ENCODE measurements at places on chromosomes 2 and 18.

GRCh38 chr18:23578891-23579653 lies 7.2 kb downstream of the NPC1 start:
- DNase-seq = no peak

DNA sequence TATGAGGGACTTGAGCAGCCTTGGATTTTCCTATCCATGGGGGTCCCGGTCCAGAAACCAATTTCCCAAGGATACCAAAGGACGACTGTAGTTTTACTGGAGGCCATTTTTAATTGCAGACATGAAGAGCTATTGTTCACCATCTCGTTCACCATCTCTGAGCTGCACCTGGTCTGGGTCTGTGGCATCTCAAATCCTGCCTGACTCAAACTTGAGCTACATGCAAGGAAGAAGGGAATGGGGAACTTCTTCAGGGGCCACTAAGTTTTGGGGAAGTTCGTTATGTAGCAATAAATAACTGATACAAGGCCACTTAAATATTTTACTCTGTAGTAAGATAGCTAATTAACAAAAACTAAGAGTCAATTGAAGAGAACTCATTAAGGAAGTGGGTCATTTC lies 2.1 kb upstream of the SMCHD1 start:
- DNase-seq = no peak

DNA sequence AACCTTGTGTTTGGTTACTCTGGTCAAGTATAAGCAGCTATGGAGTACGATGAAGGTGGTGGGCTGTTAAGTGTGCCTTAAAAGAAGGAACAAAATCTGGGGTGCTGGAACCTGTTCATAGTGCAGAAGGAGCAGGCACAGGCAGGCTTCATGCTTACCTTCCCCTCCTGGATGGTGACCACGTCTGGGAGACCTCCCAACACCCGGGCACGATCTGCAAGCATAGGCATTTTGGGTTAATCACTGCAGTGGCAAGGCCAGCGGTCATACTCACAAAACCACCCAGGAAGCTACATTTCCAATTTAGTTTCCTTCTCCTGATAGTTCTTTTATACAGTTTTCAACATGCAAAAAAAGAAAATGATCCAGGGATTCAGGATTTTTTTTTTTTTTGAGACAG lies 58.7 kb upstream of the LPIN2 start:
- DNase-seq = no peak

GRCh38 chr2:138842341-138842740 lies 62.2 kb upstream of the NXPH2 start:
- DNase-seq = no peak

DNA sequence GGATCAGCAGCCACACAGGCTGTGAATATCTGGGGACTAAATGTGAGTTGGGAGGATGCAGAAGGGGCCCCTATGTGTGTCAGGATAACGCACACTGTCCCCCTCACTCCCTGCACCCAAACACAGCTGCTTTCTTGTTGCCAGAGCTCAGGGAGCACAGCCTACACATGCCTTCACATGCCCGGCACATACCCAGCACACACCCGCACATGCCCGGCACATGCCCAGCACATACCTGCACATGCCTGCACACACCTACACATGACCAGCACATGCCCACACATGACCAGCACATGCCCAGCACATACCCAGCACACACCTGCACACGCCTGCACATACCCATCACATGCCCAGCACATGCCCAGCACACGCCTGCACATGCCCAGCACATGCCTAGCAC lies 75.6 kb downstream of the TPO start:
- DNase-seq = peak; percentile 32

GRCh38 chr2:193267496-193268002 lies 1072.8 kb upstream of the TMEFF2 start:
- no peak for DNase-seq

- DNase-seq = no peak
These were observed 113.4 kb upstream of the PKDCC start for GRCh38 chr2:41934329-41934958.

GRCh38 chr2:12047761-12048160 lies 301.3 kb downstream of the LPIN1 start:
- DNase-seq = no peak

GRCh38 chr18:53665701-53666100 lies 558.8 kb downstream of the MBD2 start:
- DNase-seq = no peak

DNA sequence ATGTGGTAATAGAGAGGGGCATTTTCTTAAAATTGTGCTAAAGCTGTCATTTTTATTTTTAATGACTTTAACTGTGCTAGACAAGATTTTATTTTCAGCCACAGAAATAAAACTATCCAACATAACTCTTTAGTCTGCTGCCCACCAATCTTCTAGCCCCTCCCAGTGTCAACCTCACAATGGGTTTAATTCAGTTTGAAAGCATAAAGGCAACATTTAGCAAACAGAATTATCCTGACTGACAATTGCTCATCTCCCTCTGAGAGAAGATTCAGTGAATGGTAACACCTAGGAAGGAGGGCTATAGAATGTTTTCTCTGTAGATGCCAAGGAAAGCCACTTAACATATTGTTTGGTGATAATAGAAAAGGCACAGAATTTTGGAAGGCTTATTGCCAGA lies 5.2 kb downstream of the ERMN start:
- DNase-seq = no peak

DNA sequence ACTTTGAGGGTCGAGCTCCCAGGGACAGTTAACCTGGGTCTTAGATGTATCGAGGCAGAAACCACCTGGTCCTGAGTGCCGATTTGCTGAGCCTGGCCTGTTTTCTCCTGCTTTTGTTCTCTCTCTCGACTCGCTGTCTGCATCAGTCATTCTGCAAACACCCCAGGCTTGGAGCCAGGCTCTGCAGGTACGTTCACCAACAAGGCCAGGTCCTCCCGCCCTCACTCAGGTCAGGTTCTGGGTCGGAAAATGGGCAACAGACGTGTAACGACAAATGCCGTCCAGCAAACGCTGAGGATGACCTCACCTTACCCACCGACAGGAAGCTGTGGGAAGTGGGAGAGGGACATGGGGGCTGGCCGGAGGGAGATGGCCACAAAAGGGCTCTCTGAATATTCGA lies 57.7 kb upstream of the PXDN start:
- DNase-seq = no peak

GRCh38 chr2:42339191-42339912 lies 21.7 kb downstream of the COX7A2L start:
- DNase-seq = no peak

- DNase-seq = peak; percentile 69
These were observed 63.8 kb downstream of the HAUS1 start for GRCh38 chr18:46167971-46168370.
